ENCODE measurements at places on chromosomes 7 and 10.

GRCh38 chr10:19290770-19291169 is 242.2 kb downstream of the MALRD1 start:
- DNase-seq: no peak

- DNase-seq: no peak
These were observed 96.5 kb downstream of the DNAH11 start for GRCh38 chr7:21639206-21639868.

DNA sequence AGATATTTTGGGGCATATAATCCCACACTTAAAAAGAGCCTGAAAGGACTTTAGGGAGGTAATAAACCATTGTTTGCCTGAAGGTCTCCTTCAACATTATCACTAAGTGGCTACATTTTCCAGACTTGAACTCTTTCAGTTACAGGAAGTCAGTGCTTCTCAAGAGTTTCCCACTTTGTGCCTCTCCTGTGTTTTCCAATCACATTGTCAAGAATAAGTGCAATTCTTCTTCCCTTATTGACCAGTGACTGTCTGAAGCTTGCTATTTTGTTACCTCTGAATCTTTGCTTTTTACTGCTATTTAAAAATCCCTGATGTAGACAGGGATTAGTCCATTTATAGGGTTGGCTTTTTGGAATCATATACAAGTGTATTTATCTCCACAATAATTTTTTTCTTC is 346.7 kb upstream of the ANKRD30A start:
- DNase-seq: no peak

DNA sequence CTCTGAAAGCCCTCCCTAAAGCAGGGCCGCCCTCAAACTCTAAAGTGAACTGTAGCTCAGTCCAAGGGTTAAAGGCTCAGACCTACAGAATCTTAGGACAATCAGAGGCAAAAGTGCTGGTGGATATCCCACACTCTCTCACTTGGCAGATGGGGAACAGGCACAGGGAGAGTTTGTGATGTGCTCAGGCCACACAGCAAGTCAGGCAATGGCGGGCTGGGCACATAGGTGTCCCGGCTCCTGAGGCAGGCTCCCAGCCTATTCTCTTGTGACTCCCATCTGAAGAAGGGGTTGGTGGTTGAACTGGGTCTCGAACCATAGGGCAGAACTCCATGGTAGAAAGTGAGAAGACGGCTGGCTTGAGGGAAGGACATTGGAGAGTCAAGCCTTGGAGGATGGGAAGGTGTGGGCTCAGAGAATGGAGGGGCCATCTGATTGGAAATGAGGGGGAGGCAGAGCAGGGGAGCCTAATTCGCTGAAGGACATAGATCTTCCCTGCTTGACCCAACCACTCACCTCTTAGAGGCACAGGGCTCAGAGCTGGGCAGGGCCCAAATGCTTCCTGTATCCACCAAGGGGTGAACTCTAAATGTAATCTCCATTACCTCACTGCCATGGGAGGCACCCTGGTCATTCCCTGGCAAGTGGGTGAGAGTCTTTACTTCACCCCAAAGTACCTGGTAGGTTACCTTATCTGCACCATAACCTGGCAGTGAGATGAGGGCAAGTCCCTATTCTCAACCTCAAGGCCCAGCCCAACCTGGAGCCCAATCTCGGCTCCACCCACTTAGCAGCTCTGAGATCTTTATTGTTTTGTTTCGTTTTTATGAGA is 4.9 kb upstream of the ZMIZ1 start:
- no peak for DNase-seq

DNA sequence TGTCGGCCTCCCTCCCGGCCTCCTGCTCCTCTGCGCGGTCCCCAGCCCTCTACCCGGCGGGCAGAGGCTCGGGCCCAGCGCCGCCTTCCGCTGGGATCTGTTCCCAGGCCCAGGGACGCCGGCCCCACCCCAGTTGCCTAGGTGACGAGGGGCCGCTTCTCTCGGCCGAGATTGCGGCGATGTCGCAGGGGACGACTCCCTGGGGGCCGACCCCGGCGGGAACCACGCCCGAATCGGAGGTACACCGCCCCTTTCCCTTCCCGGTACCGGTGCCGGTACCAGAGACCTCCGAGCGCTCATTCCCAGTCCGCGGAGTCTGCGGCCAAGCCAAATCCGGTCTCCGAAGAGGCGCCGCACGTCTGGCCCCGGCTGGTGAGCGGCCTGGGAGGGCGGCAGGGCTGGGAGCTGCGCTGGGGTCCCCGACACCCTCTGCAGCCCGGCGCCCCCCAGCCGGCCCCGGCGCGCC is at the start of gene CABCOCO1:
Gene CABCOCO1, plus strand, starts transcription at position 136 of the 466 bp plus-strand sequence. Its CDS starts 44 bp downstream, at position 180.
- no peak for DNase-seq

Measured in activated CD4-positive, alpha-beta T cell treated with anti-CD3 and anti-CD28 coated beads, Interleukin-2, amount 50 U/mL, for 24 hours (primary cell).